Stimulated activated CD8-positive, alpha-beta memory T cell treated with anti-CD3 and anti-CD28 coated beads, Interleukin-15, amount 100 ng/mL, for 1 hour (primary cell): ENCODE measurements at places on chromosomes 7 and 10.

- no peak for DNase-seq
Measured at GRCh38 chr10:24449321-24449740, 240.4 kb downstream of the KIAA1217 start.

GRCh38 chr7:73681031-73681430, 2.2 kb downstream of the DNAJC30 start:
- no peak for DNase-seq

- DNase-seq: no peak
Measured at GRCh38 chr7:93171606-93172226, 23.5 kb upstream of the SAMD9L start.

DNA sequence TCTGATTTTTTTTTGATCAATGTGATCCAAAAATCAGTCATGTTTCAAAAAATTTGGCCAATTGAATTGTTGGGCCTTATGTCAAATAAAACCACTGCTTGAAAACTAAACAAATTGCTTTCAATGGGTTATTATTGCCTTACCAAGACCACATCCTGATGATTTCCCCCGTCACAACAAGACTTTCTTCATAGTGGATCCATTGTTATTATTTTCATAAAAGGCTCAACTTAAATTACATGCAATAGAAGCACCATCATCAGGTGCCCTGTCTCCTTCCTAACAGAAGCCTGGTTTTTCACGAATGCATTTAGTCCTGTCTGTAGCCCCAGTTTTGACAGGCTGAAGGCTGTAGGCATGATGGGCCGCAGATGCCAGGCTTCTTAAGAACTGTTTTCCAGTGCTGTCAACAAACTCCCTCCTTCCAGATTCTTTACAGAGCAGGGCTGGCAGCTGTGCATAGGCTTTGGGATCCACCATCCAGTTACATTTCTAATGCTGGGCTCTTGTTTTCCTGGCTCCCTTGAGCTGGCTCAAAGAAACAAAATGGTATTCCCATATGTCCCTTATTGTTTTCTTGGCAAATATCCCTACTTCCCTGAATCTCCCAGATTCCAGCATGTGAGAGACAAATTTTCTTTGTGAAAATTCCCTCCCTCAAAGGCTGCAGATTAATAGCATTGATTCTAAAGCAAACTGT, 302.0 kb downstream of the TWIST1 start:
- DNase-seq: no peak

DNA sequence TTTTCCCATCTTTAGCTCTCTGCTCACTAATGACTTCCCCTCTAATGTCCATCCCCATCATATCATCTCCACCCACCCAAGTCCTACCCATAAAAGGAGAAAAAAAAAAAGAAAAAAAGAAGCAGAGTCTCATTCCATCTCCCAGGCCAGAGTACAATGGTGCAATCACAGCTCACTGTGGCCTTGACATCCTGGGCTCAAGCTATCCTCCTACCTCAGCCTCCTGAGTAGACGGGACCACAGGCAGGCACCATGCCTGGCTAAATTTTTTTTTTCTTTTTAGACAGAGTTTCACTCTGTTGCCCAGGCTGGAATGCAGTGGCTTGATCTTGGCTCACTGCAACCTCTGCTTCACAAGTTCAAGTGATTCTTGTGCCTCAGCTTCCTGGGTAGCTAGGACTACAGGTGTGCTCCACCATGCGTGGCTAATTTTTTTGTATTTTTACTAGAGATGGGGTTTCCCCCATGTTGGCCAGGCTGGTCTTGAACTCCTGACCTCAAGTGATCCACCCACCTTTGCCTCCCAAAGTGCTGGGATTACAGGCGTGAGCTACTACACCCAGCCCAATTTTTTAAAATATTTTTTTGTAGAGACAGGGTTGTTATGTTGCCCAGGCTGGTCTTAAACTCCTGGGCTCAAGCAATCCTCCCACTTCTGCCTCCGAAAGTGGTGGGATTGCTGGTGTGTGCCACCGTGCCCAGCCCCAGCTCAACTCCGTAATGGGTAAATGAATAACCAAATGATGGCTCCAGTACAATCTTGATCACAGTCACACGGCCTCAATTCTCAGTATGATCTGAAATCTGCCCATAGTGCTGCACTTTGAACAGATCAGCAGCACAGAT, 24.6 kb upstream of the SGMS1 start:
- DNase-seq: no peak

DNA sequence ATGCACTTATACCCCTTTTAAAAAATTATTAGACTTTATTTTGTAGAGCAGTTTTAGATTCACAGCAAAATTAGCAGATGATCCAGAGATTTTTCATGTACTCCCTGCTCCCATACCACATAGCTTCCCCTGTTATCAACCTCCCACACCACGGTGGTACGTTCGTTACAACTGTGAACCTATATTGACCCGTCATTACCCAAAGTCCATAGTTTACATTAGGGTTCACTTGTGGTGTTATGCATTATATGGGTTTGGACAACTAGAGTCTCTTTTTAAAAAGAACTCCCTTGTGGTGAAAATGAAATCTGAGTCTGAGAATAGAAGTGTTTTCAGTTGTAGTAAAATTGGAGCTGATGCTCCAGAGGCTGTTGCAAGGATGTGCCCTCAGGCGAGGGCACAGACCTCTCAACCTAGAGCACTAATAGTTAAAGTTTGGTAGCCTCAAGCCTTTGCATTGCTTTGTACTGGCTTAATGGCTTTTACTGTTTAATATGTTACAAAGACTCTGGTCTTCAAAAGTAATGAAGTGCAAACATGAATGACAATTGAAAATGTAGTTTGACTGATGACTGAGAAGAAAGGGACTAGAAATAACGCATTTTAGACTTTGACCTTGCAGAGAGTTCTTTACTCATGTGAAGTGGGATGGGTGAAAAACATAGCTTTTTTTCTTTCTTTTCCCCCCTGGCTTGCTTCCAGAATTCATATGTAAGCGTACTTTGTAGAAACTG, 30.6 kb upstream of the CSTF2T start:
- no peak for DNase-seq

DNA sequence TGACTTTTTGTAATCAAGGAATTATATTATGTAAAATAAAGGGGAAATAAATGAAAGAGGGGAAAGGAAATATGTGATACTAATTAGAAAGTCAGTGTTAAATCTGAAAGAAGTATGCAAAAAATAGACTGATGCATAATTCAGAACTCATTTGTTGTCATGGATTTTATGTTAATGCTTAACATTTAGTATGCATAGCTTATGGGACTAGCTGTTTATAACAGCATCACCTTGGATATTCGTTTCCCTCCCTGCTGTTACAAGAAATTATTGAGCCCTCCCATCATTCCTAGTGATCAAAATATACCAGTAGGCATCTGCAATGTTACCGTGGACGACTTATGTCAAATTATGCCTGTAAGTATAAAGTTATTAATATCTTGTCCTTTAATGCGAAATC, 85.9 kb downstream of the HECTD2 start:
- DNase-seq: no peak

- no peak for DNase-seq
Measured at GRCh38 chr10:59325116-59325515, 37.2 kb downstream of the FAM13C start.

- no peak for DNase-seq
Measured at GRCh38 chr7:87506246-87507180, 31.0 kb upstream of the ABCB4 start.

DNA sequence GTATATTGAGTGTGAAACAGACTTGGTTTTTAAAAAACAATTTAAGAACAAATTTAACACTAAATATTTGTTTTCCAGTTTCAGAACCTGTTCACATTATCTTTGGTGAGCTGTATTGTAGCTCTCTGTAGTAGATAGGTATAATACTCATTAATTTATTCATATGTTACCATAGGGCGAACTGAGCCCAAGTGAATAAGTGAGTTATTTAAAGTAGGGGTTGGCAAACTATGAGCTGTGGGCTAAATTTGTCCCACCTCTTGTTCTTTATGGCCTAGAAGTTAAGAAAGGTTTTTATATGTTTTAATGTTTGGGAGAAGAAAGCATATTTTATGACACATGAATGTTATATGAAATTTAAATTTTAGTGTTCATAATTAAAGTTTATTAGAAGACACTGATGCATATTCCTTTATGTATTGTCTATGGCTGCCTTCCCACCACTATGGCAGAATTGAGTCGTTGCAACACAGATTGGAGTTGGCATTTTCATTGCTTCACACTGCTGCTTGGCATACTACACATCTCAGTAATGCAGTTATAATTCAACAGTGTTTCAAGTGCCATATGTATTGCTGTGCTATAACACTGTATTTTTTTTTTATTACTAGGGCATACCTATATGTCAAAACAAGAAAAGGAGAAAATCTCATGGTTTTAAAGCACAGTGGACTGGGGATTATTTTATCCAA, 146.5 kb downstream of the ADK start:
- DNase-seq: no peak

DNA sequence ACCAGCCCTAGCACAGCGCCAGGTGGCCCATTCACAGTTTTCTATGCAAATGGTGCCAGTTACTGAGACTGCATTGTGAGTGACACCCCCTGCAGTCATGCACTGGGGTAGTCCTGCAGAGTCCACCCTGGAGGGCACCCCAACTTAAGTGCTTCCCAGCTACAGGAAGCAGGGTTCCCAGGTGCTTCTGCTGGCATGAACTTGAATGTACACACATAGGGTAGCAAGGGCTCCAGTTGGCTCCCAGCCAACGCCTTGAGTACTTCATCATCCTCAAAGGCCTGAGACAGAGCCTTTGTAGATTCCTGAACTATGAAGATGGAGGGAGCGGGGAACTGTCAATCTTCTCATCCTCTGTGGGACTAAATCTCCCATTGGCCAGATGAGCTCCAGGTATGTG, 11.5 kb upstream of the NPFFR1 start:
- no peak for DNase-seq

GRCh38 chr10:93435621-93436397, 46.3 kb downstream of the MYOF start:
- DNase-seq: no peak

DNA sequence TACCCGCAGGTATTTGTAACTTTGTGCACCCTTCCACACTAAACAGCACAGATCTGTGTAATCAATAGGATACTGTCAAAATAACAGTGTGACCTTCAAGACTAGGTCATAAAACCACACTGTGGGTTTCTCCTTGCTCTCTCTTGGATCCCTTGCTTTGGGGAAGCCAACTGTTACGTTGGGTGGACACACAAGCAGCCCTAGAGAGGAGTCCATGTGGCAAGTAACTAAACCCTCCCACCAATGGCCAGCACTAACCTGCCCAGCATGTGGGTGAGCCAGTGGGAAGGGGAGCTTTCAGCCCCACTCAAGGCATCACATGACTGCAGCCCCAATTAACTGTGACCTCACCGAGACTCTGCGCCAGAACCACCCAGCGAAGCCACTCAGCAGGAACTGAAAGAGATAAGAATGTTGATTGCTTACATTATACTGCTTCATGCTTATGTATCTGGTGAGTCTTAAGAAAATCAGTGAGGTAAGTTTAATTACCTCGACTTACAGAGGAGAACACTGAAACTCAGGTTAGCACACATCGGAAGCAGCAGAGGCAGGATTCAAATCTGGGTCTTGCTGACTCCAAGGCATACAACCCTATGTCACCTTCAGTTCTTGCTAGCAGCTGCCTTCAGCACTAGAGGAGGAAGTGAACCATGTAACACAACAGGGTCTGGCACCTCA, 9.4 kb upstream of the ZC3HAV1 start:
- no peak for DNase-seq

GRCh38 chr7:40675741-40676140, 540.9 kb downstream of the SUGCT start:
- DNase-seq: no peak

GRCh38 chr10:51675088-51675487, 24.3 kb downstream of the CSTF2T start:
- no peak for DNase-seq

DNA sequence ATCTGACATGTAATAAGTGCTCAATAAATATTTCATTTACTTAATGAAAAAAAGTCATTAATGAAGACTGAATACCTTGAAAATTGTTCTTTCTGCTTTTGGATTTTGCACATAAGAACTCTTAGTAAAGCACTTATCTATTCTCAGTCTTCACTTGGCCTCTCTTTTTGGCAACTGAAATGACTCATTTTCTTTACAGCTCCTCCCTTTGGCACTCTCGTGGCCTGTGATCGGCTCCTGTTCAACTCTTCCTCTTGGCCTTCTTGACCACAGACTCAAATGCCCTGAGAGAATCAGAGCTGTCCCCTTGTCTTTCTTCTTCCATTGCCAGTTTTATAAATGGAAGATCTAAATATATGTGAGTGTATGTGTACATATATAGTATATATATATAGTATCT, 54.2 kb downstream of the FOXP2 start:
- no peak for DNase-seq

GRCh38 chr10:48655411-48656240, 29.0 kb upstream of the WDFY4 start:
- DNase-seq: no peak

DNA sequence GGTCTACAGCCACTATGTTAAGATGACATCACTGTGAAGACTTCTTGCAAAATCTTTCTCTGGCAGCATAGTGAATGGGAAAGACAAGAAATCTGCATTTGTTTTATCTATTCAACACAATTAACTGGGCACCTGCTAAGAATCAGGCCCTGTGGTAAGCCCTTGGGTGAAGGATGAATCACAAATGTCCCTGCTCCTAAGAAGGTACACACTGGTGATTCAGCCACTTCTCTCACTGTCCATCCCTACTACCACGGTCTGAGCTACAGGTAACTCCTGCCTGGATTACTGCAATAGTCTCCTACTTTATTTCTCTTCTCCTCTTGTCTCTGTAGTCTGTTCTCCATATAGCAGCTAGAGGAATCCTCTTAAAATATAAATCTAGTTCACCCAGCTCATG, 116.1 kb downstream of the HIBADH start:
- DNase-seq: no peak

- DNase-seq: no peak
Measured at GRCh38 chr7:90894122-90894521, 298.0 kb downstream of the CDK14 start.

DNA sequence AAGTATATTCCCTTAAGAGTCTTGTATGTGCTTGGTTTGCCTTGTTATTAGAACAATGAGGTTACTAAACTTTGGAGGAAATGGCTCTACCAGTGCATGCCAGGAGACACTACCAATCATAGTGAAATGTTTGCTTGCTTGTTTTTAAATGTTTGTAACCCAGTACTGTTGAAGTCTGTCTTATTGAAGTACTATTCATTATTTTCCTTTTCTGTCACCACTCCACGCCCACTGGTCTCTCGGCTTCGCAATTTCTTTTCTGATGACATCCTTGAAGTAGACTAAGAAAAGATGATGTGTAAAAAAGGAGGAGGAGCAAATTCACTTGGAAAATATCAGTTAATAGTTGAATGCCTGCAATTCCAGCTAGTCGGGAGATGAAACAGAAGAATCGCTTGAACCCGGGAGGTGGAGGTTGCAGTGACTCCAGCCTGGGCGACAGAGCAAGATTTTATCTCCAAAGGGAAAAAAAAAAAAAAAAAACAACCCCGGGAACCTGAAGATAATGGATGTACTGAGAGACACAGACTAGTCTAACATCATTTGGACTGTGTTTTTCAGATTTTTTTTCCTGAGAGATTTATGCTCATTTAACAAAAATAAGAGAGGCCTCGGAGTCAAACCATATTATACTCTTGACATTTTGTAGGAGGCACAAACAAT, 959.4 kb downstream of the PCDH15 start:
- DNase-seq: no peak
